SK-MEL-5 (cell line): ENCODE measurements at places on chromosomes 7 and 10.

- DNase-seq: no peak
These were observed 44.3 kb downstream of the NOD1 start for GRCh38 chr7:30434140-30434799.

DNA sequence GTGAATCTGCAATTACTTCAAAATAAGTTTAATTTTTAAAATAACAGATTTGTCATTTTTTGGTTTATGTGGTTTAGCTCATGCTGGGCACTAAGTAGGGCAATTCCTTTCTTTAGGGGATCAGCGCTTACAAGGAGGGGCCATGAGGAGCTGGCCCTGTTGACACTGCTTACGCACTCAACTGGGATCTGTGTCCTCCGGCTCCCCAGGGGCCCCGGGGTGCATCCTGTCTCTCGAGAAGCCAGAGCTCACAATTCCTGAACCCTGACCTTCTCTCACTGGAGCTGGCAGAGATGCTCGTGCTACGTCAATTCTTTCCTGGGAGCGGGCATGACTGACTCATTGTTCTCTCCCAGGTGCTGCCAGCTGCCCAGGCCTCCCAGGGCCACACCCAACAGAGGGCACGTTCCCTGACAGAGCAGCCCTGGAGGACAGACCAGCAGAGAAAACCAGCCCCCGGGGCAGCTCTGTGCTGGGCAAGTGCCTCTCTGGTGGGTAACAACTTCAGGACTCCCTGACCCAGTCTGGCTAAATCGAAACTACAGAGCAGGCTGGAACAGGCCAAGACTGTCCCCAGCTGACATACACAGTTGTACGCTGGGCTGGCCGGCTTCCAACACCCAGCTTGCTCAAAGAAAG lies 36.8 kb downstream of the CTBP2 start:
- no peak for DNase-seq

GRCh38 chr10:28280652-28281051 lies 22.2 kb downstream of the MPP7 start:
- DNase-seq: no peak

DNA sequence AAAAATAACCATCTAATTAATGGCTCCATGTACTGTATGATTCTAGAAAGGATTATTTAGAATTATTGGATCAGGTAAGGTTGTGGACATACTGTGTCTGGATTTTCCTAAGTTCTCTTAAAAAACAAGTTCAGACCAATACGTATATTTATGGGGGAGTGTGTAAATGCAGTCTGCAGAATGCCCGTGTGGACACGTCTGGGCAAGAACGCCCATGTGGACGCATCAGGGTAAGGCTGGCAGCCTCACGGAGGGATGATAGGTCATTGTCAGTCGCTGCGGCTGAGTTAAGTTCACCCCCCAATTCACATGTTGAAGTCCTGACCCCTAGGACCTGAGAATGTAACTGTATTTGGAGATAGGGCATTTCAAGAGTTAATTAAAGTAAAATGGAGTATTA lies 160.0 kb upstream of the SHH start:
- no peak for DNase-seq

DNA sequence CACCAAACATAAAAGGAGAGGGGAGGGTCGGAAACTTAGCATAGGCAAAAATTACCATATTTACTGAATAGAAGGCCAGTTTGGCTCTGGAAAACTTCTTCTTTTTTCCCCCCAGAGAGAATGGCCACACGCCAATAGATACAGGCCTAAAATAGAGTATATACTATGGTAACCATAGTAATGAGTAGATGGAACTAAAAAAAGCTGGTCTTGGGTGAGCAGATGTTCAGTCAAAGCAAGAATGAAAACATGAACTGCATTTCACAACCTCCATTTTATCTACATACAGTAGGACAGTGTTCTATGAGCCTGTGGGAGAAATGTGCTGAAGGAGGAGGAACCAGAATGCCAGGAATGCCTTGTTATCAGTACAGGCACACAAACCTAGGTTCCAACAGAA lies 141.7 kb upstream of the SEMA3A start:
- DNase-seq: peak; percentile 45

- peak; percentile 62 for DNase-seq
These were observed 24.3 kb downstream of the TECTB start for GRCh38 chr10:112307358-112308124.

DNA sequence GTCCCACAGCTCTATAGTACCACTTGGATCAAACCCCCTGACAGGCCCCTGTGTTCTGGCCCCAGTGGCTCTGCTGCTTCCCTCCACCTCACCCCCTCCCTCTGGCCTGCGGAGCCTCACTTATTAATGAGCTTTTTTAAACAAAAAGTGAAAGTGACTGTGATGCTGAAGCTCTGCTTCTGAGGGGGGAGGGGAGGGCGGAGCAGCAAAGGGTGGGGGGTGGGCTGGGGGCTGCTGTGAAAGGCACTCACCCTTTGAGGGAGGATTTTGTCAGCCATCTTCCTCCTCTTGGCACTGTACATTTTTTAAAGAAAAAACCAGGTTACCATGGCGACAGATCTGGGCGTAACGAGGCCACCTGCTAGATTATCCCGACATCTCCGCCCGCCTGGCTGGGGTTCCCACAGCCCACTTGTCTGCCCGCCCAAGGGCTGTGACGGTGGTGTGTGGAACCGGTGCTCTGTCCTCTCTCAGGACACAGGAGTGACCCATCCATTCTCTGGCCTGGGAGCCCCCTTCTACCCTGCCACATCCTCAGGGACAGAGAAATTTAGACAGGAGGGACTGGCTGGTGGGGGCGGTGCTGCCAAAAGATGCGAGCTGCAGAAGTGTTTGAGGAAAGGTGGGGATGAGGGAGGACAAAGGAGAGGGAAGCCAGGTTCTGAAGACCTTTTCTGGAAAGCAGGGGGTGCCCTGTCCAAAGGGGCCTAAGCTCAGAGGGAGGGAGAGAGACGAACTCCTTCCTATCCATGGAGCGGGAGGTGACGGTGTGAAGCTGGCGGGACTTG lies 4.9 kb downstream of the SMARCD3 start:
- no peak for DNase-seq

DNA sequence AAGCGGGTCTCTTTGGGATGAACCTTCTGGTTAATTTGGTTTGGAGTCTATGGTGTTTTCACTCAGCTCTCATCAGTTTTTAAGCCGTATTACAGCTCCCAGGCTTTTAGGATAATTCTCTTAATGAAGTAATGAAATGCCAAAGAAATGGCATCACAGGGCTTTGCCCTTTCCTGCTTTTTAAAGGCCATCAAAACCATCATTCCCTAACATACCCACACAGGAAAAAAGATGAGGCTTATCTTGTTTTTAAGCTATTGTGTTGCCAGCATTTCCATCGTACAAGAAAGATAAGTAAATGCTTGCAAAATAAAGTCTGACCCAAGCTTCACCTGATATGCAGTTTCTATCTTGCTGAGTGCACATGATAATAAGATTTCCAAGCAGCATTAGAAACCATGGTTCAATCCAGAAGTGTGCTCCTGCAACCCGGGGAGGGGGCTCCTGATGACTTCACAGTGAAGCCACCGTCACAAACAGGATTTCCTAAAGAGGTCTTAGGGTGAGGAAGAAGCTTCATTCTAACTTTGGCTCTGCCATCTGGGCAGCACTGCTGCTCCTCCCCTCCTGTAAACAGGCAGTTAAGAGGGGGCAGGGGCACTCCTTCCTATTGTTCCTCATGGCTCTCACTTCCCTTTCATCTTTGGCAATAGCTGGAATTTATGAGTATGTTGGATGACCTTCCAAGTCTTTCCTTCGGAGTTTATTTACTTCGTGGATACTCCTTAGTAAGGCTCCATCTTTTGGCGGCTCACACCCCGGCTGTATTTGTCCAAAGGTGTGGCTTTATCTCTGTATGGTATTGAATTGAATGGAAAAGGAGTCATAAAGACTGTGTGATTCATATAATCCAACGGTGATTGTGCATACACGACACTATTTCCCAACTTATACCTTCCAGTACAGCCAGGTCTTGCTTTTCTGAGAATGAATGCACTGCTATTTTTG lies 55.2 kb upstream of the FAM133B start:
- DNase-seq: no peak

DNA sequence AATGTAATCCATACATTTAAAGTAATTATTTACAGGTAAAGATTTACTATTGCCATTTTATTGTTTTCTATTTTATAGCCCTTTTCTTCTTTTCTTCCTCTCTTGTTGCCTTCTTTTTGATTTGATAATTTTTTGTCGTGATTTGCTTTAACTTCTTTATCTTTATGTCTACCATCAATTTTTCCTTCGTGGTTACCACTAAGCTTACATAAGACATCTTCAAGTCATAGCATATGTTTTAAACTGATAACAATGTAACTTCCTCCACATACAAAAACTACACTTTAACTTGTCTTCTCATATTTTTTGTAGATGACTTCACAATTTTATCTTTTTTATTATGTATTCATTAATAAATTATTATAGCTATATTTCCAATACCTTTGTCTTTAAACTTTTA lies 316.6 kb downstream of the PLXDC2 start:
- no peak for DNase-seq

GRCh38 chr10:124172181-124172916 lies 79.0 kb upstream of the CHST15 start:
- no peak for DNase-seq

DNA sequence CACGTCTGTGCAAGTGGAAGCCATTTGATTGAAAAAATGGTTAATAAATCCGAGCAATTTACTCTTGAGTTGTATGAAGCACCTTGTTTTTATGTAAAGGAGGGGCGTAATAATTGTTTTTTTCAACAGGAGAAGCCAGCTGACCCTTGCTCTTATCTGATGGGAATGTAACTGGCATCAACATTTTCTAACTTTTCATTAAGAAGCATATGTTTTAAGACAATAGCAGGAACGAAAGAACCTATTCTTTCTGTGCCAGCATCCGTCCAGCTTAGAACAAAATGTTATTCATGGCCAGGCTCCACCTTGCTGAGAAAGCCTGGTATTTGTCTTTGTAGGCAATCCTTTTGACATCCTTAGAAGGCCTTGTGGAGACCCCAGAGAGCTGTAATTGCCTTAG lies 22.2 kb upstream of the AFAP1L2 start:
- DNase-seq: no peak

GRCh38 chr10:100043796-100044195 lies 34.0 kb upstream of the DNMBP start:
- no peak for DNase-seq

GRCh38 chr7:156238366-156239133 lies 402.0 kb upstream of the RNF32 start:
- no peak for DNase-seq

- no peak for DNase-seq
These were observed 61.1 kb downstream of the WDFY4 start for GRCh38 chr10:48745662-48746245.

GRCh38 chr10:33772370-33773252 lies 438.1 kb upstream of the NRP1 start:
- DNase-seq: no peak

DNA sequence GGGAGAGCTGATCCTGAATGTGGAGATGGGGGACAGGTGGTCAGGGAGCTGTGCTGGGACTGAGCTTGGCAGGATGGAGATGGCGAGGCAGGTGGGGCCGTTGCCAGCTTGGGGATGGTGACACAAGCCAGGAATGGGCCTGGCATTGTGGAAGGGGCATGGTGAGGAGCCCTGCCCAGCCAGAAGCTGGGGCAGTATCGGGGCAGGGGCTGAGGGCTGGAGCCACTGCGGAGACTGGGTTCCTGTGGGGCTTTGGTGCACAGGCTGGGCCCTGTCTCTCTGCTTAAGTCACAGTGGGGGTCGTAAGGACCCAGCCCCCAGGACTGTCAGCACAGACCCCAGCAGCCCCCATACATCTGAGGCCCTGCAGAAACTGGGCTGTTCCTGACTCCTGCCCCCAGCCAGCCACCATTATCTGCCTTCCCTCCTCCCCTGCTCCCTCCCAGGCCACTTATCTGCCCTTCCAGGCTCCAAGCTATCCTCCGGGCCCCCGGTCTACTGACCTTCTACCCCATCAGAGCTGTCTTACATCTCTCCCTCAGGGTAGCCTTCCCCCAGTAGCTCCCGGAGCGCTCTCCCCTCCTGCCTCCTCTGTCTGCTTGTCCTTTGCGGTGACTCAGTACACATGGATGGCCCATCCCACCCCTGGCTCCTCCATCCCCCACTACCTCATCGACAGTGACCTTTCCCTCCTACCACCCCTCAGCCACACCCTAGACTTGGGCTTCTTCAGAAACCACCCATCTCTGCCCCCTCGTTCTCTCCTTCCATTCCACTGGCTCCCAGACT lies 44.2 kb downstream of the PPIF start:
- DNase-seq: no peak

DNA sequence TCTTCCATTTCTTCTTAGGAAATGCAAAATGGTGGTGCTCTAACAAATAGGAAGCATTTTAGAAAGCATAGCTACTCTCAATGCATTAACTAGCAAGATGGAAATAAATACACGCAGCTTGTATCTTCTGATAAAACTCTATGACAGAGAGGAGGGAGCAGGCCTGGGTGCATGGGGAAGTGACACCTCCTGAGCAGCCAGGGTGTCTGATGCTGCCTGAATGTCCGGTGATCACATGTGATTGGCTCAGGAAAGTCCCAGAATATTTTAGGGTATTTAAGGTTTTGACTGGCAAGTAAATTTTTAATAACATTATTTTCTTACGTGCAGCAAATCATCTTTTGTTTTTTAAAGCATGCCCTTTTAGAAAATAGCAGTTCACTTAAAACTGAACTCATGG lies 261.0 kb upstream of the KLF6 start:
- DNase-seq: no peak

DNA sequence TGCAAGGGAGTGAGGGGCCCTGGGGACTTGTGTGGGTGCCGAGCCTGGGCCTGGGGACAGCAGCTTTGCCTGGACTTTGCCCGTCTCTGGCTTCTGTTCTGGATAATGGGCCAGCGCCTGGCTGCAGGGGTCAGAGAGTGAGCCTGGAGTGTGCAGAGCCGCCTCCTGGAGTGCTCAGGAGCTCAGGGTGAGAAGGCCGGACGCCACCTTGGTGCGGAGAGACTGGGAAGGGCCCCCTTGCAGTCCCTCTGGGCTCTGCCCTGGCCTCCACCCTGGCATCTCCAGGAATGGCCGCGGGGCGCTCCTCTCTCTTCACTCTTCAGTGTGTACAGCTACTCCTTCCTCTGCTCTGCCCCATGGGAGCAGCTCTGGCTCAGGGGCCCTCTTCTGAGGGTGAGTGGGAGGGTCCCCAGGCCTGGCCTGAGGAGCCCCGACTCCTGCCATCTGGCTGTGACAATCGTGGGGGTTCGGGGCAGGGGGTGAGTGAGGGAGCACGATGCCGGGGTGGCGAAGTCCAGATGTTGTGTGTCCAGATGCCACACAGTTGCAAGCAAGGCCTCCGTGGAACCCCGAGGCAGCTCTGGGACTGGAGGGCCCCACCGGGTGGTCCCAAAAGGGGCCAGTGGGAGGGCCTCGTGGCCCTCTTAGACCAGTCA lies 187.1 kb downstream of the DNAJB6 start:
- DNase-seq: no peak

GRCh38 chr7:131231381-131232220 lies 96.1 kb upstream of the MKLN1 start:
- no peak for DNase-seq

DNA sequence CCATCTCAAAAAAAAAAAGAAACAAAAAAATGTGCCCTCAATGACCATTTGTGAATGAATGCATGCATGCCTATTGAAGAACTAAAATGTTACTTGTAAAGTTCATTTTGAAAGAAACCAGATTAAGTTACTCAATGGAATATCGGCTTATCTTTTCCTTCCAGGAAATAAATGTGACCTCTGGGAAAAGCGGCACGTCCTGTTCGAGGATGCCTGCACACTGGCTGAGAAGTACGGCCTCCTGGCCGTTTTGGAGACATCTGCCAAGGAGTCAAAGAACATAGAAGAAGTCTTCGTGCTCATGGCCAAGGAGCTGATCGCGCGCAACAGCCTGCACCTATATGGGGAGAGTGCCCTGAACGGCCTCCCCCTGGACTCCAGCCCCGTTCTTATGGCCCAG lies 21.9 kb downstream of the RAB19 start:
- no peak for DNase-seq
